Stimulated activated naive CD8-positive, alpha-beta T cell treated with anti-CD3 and anti-CD28 coated beads, Interleukin-15, Interleukin-2, amounts not matched to agents 100 U/mL and 50 U/mL, for 24 hours (primary cell): ENCODE measurements at places on chromosomes 12 and 14.

DNA sequence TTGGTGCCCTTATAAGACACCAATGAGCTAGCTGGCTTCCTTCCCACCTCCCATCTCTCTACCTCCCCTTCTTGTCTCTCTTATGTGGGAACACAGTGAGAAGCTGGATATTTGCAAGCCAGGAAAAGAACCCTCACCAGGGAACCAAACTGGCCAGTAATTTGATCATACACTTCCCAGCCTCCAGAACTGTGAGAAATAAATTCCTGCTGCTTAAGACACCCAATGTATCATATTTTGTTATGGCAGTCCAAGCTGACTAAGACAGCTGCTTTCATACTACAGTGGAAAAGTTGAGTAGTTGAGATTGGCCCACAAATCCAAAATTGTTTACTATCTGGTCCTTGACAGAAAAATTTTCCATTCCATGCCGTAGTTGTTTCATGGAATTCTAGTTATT is 269.0 kb downstream of the KCNH5 start:
- no peak for DNase-seq

- no peak for DNase-seq
These were observed 44.8 kb downstream of the SSPN start for GRCh38 chr12:26239852-26240815.

- no peak for DNase-seq
These were observed at the start of gene LRRC10 for GRCh38 chr12:69610729-69611128. TSS of gene LRRC10 (minus strand) at chr12:69610907. CDS start at chr12:69610838, 69 bp downstream.

- no peak for DNase-seq
These were observed 33.0 kb downstream of the ABCC9 start for GRCh38 chr12:21907948-21908837.

DNA sequence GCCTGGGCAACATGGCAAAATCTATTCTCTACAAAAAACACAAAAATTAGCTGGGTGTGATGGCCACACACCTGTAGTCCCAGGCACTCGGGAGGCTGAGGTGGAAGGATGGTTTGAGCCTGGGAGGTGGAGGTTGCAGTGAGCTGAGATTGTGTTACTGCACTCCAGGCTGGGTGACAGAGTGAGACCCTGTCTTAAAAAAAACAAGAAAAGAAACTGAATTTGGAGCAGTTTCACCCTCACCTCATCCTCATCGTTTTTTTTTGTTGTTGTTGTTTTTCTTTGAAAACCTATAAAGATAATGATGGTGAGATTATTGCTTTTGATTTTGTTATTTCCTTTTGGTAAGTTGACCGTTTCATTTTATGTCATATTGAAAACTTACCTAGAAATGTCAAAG is 60.7 kb downstream of the SLC38A6 start:
- DNase-seq = no peak

- no peak for DNase-seq
These were observed 150.2 kb downstream of the CCDC91 start for GRCh38 chr12:28340261-28341045.

DNA sequence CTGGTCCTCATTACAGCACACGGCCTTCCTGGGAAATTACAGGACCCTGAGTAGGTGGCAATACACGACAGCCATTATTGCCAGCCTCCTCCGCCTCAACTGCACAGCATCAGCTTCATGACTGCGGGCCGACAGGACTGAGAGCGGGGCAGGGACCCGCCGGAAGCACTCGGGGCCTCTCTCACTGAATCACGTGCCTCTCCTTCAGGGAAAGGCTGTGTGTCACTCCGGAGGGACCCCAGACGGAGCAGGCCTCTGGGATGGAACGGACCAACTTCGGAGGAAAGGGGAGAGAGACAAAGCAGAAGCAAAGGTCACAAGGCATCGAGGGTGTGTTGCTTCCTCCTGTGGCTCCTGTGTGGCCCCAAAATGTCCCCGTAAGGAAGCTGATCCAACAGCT is 90.0 kb downstream of the RNF34 start:
- no peak for DNase-seq

DNA sequence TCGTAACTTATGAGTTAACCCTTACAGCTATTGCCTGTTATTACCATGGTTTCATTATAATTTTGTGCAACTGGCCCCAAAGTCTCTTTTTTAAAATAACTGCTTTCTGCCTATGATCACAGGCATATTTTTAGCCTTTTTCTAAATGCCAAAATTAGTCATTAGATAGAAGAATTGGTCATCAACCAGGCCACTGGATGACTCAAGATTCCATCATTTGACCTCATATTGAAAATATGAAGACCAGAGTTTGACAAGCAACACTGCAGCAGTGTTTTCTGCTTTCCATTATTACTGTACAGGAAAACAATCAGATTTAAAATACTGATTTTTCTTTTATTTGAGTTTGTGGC is 54.7 kb upstream of the OTOGL start:
- DNase-seq = no peak

- DNase-seq = no peak
These were observed 118.9 kb downstream of the SLC38A1 start for GRCh38 chr12:46149905-46150304.

DNA sequence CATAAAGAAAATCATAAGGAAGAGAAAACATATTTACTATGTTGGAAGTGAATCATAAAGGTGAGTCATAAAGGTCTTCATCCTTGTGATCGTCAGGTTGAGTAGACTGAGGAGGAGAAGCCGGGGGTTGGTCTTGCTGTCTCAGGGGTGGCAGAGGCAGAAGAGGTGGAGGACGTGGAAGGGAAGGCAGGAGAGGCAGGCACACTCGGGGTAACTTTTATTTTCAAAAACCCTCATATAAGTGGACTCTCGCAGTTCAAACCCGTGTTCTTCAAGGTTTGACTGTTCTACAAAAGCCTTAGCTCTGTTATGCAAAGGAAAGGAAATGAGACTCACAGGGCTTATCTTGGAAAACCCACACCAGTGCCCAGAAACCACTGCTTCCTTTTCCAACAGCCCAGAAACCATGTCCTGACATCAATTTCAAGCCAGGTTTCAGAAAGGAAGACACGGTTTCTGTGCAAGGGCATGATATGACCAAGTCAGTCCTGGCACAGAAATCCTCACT is 14.0 kb downstream of the SMCO2 start:
- peak; percentile 45 for DNase-seq

DNA sequence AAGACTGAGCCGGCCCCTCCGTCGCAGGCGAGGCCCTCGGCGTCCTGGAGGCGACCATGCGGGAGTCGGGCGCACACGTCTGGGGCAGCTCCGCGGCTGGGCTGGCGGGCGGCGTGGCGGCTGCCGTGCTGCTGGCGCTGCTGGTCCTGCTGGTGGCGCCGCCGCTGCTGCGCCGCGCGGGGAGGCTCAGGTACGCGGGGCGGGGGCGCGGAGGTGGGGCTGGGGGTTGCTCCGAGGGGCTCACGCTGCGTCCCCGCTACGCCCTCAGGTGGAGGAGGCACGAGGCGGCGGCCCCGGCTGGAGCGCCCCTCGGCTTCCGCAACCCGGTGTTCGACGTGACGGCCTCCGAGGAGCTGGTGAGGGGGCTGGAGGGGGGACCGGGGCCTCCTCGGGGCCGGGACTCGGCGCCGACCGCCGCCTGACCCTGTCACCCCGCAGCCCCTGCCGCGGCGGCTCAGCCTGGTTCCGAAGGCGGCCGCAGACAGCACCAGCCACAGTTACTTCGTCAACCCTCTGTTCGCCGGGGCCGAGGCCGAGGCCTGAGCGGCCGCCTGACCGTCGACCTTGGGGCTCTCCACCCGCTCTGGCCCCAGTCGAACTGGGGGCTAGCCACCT is 7.8 kb downstream of the AMN start:
- DNase-seq = no peak

- DNase-seq = no peak
These were observed 223.2 kb downstream of the PPM1H start for GRCh38 chr12:62711631-62712241.

DNA sequence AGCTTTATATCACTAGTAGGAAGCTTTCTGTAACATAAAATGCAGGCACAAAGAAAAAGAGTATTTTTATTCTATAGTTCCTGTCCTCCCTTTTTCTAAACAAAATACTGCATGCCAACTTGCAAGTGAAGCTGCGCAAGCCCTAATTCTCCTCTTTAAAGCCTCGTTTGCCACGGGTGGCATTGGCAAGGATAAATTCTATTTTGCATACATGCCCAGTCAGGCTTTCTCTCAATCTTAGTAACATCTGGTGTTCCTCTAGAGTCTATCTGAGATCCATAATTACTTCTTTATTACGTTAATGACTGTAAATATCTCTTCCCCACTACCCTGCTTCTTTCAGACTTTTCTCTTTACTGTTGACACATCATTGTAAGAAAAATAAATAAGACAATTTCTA is 97.1 kb upstream of the DAAM1 start:
- no peak for DNase-seq

- DNase-seq = no peak
These were observed 995.7 kb downstream of the LRFN5 start for GRCh38 chr14:42602336-42602845.

DNA sequence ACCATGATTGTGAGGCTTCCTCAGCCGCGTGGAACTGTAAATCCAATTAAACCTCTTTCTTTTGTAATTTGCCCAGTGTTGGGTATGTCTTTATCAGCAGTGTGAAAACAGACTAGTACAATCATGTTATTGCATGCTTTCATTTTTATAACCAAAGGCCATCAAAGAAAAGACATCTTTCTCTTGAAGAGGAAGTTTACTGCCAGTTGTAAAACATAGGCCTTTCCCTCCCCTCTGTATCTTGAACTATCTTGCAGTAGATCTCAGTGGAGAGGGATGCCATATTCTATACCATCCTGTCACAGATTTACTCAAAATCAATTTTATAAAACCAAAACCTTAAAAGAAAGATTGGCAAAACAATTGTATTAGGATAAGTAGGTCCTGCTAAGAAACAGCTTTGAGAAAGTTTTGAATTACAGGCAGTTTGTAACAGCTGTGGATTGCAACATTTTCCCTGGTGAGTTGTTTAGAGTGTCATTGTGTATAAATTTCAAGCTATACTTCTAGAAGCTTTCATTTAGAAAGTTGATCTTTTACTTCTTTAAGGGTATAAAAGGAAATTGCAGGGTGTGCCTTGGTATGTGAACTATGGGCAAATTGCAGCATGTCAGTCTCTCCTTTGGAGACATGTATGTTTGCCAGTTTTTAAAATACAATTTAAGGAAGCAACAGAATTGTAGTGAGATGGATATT is 128.0 kb downstream of the ATP23 start:
- DNase-seq = no peak

DNA sequence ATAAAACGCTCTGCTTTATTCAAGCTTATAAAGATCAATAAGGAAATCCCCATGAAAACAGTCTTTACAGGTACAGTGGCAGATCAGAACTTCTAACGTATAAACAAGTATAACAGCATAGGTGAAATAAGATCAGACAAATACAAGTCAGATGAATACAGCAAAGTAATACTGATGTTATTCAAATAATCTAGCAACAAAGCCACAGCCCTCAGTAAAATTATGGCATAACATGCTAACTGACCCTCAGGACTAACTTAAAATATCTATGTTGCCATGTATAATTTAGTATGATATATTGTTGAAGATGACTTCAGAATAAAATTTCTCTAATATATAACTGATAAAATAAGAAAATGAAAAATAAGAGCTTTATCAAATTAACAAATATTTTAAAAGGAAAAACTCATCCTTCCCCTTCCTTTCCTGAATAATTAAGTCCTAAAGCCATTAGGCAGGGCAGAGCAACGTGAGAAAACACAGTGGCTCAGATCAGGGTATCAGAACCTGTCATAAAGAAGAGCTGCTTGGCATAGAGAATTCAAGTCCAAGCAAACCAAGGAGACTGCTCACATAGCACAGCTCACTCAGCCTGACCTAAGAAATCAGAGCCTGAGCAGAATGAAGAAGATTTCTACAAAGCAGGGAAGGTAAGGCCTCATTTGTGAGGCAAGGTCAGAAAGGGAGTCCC is 70.7 kb downstream of the PAWR start:
- no peak for DNase-seq

- no peak for DNase-seq
These were observed 59.0 kb downstream of the DENND5B start for GRCh38 chr12:31531893-31532292.
